Dermis microvascular lymphatic vessel endothelial cell (primary cell): ENCODE measurements at places on chromosomes 1 and 21.

DNA sequence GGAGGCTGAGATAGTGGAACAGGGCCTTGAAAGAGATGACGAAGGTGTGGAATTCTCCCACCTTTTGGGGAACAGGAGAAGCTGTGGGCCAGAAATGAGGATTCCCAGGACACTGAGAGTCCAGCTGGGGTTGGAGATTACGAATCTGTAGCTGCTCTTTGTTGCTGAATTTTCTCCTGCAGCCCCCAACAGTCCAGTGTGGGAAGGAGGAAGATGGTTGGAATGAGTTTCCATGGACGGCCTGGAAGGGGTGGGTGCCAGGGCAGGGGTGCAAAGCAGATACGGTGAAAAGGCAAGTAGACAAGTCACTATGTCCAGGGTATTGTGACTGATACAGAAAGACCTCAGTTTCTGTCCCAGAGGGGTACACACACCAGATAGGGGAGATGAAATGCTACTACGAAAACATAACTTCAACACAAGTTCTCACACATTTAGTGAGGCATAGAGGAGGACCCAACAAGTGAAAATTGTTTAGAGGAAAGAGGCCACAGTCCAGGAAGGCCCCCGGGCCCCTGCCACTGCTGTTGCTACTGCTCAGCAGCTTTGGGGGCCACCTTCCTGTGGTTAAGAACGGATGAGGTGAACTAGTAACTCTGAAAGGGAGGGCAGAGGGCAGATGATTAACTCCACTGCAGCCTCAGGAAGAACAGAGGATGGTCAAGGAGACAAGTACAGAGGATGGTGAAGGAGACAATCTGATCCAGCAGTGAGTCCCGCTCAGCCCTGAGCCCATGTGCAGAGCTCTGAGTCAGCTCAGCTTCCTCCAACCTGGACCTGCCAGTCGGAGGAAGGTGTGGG lies 7.3 kb downstream of the CD244 start:
- DNase-seq = no peak

DNA sequence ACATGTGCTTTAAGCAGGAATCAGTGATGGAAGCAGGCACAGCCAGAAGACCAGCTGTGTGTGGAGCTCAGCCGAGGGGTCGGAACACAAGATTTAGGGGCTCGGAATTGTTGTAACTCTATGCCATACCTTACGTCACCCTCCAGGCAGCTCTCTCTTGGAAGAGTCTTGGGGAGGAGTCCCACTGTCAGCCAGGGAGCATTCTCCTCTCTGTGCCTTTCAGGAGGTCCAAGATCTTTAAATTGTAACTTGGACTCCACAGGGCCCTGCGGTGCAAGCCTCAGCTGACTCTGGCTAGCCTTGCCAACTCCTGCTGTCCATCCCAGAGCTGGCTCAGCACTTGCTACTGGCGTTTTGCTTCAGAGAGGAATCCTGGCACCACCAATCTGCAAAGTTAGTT lies 26.4 kb upstream of the ROR1 start:
- DNase-seq = no peak

DNA sequence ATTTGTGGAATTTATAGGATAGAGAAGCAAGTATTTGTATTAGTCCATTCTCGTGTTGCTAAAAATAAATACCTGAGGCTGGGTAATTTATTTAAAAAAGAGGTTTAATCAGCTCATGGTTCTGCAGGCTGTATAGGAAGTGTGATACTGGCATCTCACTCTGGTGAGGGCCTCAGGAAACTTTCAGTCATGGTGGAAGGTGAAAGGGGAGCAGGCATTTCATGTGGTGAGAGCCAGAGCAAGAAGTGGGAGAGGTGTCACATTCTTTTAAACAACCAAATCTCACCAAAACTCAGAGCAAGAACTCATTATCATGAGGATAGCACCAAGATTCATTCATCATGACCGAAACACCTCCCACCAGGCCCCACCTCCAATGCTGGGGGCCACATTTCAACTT lies 18.1 kb downstream of the SDCCAG8 start:
- DNase-seq = no peak

DNA sequence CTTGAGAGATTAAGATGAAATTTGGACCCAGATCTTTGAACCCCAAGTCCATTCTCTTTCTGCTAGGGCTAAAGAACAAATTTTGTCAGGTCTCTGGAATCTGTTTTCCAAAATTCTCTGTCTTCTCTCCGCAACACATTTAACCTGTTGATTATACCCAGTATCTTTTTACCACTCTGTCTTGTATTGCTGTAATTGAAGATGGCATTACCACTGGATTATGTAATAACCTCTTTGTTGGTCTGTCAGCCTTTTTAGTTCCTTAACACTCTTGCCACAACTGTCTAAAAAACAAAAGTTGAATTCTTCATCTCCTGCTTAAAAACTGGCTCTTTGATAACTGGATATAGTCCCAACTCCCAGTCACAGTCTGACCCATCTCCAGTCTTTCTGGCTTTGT lies 3.0 kb downstream of the SRP9 start:
- DNase-seq = no peak

GRCh38 chr1:107138166-107138565 lies 2.7 kb upstream of the NTNG1 start:
- no peak for DNase-seq

- DNase-seq = no peak
These were observed 7.6 kb downstream of the RSBN1 start for GRCh38 chr1:113804421-113805255.

GRCh38 chr1:55724551-55725325 lies 509.6 kb upstream of the USP24 start:
- no peak for DNase-seq
